ENCODE measurements at places on chromosomes 7 and 10. TPM values are rescaled to one million over a fixed set of nuclear protein-coding genes. Genes with fewer than 3 reads are reported as not detected.

- no peaks in the 10 kb centered on the region for H3K27me3 ChIP-seq
- no peak for DNase-seq
- peaks cover 28% of the 10 kb centered on the region for H3K36me3 ChIP-seq
- H3K4me3 ChIP-seq, result no peak overlapping the region
- no peak overlapping the region for H3K27ac ChIP-seq
- no peaks in the 10 kb centered on the region for H3K4me1 ChIP-seq
Observed at GRCh38 chr7:99573257-99573656, 14.8 kb downstream of the ZNF655 start.

GRCh38 chr7:106612432-106612831 is 48.5 kb downstream of the CCDC71L start:
- no peak overlapping the region for H3K4me3 ChIP-seq
- no peaks in the 10 kb centered on the region for H3K27me3 ChIP-seq
- no peaks in the 10 kb centered on the region for H3K36me3 ChIP-seq
- no peaks in the 10 kb centered on the region for H3K4me1 ChIP-seq
- no peak for DNase-seq

GRCh38 chr10:21689881-21690280 is 155.8 kb downstream of the MLLT10 start:
- H3K27ac ChIP-seq, result no peak overlapping the region

- peak; percentile 47 for DNase-seq
- no peaks in the 10 kb centered on the region for H3K4me1 ChIP-seq
- H3K36me3 ChIP-seq, result no peaks in the 10 kb centered on the region
Observed at GRCh38 chr7:38630720-38631673, at the start of gene AMPH. Gene AMPH (minus strand): TSS chr7:38631373. CDS start chr7:38631351, 22 bp downstream.

GRCh38 chr10:85621562-85621961 is 745.0 kb downstream of the GRID1 start:
- H3K36me3 ChIP-seq, result no peaks in the 10 kb centered on the region
- H3K4me3 ChIP-seq, result no peak overlapping the region
- H3K27me3 ChIP-seq, result no peaks in the 10 kb centered on the region
- H3K4me1 ChIP-seq, result no peaks in the 10 kb centered on the region
- no peak for DNase-seq

- H3K27me3 ChIP-seq, result no peaks in the 10 kb centered on the region
- H3K4me3 ChIP-seq, result no peak overlapping the region
- no peak overlapping the region for H3K27ac ChIP-seq
- DNase-seq, result no peak
Observed at GRCh38 chr7:134669845-134670373, 23.3 kb downstream of the BPGM start.

DNA sequence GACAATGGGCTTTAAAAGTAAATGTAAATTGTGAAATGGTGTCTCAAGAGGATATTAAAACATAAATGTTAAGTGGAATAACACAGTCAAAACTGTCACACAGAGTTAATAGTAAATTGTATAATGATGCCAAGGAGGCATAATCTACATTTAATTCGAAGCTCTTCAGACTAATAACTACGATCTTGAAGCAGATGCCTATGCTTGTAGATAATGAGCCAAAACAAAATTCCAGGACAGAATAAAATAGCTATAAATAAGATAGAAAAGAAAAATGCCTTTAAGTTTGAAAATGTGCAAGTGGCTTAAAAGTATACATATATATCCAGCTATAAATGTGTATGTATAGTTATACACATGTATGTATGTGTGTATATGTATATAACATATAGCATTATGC is 17.5 kb downstream of the TWIST1 start:
- H3K4me3 ChIP-seq, result no peak overlapping the region
- H3K27ac ChIP-seq, result no peak overlapping the region
- DNase-seq, result no peak
- no peaks in the 10 kb centered on the region for H3K4me1 ChIP-seq
- no peaks in the 10 kb centered on the region for H3K27me3 ChIP-seq

DNA sequence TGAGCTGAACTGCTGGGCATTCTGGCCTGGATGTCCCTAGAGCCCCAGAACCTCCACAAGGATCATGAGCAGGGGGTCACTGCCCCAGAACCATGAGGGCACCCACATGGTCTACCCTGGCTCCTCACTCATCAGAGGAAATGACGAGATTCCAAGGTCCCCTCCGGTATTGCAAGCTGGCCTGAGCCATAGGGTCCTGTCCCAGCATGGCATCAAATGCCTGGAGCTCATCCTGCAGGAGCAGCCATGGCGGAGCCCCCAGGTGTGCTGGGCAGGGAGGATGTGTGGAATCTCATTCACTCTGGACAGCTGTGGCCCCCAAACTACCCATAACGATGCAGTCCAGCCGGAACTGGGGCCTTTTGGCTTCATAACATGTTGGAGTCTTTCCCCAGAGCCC is 66.6 kb upstream of the ANTXRL start:
- no peak overlapping the region for H3K27ac ChIP-seq
- H3K36me3 ChIP-seq, result no peaks in the 10 kb centered on the region
- no peaks in the 10 kb centered on the region for H3K4me1 ChIP-seq
- H3K4me3 ChIP-seq, result no peak overlapping the region
- no peaks in the 10 kb centered on the region for H3K27me3 ChIP-seq

GRCh38 chr7:142385491-142386340 is 127.9 kb upstream of the PRSS58 start:
- H3K4me3 ChIP-seq, result no peak overlapping the region
- H3K4me1 ChIP-seq, result no peaks in the 10 kb centered on the region
- H3K27me3 ChIP-seq, result no peaks in the 10 kb centered on the region
- H3K36me3 ChIP-seq, result no peaks in the 10 kb centered on the region
- no peak for DNase-seq

GRCh38 chr7:77979219-77979618 is 180.6 kb downstream of the PHTF2 start:
- H3K27me3 ChIP-seq, result no peaks in the 10 kb centered on the region
- H3K36me3 ChIP-seq, result no peaks in the 10 kb centered on the region
- no peak overlapping the region for H3K27ac ChIP-seq
- no peaks in the 10 kb centered on the region for H3K4me1 ChIP-seq
- no peak overlapping the region for H3K4me3 ChIP-seq
- DNase-seq, result no peak

- H3K36me3 ChIP-seq, result no peaks in the 10 kb centered on the region
- DNase-seq, result no peak
- no peak overlapping the region for H3K4me3 ChIP-seq
- no peak overlapping the region for H3K27ac ChIP-seq
Observed at GRCh38 chr10:66931340-66931948, 5.6 kb downstream of the LRRTM3 start.

DNA sequence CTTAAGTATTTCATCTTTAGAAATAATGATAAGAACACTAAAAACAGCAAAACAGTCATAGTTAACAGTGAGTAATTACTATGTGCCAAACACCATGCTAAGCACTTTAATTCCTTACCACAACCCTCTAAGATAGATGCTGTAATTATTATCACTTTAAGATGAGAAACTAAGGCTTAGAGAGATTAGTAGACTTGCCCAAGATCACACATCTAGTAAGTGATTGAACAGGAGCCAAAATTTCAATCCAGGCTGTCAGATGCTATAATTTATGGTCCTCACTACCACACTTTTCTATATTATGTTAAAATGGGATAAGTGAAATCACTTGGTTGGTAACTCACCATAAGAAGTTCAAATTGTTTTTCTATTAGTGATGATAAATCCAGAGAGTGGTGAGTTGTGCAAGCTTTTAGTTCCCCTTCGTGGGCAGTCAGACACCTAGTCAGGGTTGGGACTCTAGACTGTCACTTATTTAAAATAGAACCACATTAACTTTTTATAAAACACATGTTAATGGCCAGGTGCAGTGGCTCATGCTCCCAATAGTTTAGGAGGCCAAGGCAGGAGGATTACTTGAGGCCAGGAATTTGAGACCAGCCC is 85.9 kb upstream of the GATA3 start:
- no peaks in the 10 kb centered on the region for H3K27me3 ChIP-seq
- no peak for DNase-seq
- no peak overlapping the region for H3K4me3 ChIP-seq
- no peak overlapping the region for H3K27ac ChIP-seq
- no peaks in the 10 kb centered on the region for H3K36me3 ChIP-seq

DNA sequence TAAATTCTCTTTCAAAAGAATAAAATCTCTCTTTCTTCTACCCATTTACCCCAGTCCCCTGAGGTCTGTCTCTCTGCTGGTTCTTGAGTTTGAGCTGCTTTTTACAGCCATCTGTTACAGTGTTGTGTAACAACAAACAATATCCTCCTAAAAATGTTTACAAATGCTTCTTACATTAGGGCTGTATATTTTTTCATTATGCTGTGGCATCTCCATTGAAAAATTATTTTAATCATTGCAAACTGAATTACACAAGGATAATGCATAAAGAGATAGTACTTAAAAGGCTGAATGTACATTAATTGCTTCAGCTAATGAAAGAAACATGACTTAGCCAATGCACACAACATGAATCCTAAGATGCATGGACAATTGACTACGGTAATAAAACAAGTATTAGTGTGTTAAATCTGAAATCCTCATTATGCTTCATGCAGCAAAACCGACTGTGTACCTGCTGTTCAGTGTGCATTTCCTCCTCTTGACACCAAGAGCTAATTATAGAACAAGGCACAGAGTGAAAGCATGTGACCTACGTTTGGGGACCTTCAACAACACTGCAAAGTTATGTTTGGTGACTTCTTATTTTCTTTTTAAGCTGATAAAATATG is 181.7 kb upstream of the RHOBTB1 start:
- H3K4me1 ChIP-seq, result no peaks in the 10 kb centered on the region
- no peak overlapping the region for H3K4me3 ChIP-seq
- H3K27me3 ChIP-seq, result no peaks in the 10 kb centered on the region
- no peak for DNase-seq

GRCh38 chr10:43978091-43978490 is 329.4 kb upstream of the ZNF32 start:
- no peak for DNase-seq
- no peak overlapping the region for H3K4me3 ChIP-seq
- H3K27me3 ChIP-seq, result no peaks in the 10 kb centered on the region
- no peak overlapping the region for H3K27ac ChIP-seq
- no peaks in the 10 kb centered on the region for H3K36me3 ChIP-seq
- no peaks in the 10 kb centered on the region for H3K4me1 ChIP-seq

DNA sequence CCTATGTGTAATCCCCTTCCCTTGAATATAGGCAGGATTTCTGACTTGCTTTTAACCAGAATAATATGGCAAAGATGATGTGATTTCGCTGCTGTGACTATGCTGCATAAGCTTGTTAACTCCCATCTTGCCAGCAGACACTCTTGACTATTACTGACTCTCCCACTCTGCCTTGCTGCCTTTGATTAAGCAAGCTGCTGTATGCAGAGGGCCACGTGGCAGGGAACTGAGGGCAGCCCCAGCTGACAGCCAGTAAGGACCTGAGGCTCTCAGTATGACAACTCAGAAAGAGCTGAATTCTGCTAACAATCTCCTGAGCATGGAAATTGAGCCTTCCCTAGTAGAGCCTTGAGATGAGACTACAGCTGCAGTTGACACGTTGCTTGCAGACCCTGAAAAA is 279.4 kb upstream of the CACNA2D1 start:
- no peaks in the 10 kb centered on the region for H3K4me1 ChIP-seq
- H3K27me3 ChIP-seq, result no peaks in the 10 kb centered on the region
- DNase-seq, result no peak
- H3K4me3 ChIP-seq, result no peak overlapping the region
- no peaks in the 10 kb centered on the region for H3K36me3 ChIP-seq

DNA sequence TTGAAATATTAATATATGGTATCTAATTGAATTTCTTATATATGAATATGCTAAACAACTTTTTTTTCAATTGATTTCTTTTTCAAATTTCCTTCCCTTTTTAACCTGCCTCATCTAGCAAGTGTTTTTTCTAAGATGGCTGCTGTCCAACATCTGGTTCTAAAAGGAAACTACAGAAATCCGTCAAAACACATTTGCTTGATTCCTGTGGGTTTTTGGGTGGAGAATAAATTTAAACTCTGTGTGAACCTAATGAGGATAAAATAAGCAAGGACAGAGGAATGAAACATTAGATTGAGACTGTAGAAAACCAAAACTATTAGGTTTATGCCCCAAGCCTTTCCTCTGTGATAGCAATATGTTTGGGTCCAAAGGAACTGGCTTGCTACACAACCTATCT is 75.5 kb upstream of the STARD3NL start:
- no peak overlapping the region for H3K4me3 ChIP-seq
- H3K27ac ChIP-seq, result no peak overlapping the region
- H3K27me3 ChIP-seq, result no peaks in the 10 kb centered on the region
- H3K36me3 ChIP-seq, result no peaks in the 10 kb centered on the region

- no peaks in the 10 kb centered on the region for H3K4me1 ChIP-seq
- H3K27ac ChIP-seq, result no peak overlapping the region
- no peaks in the 10 kb centered on the region for H3K36me3 ChIP-seq
- DNase-seq, result no peak
- no peak overlapping the region for H3K4me3 ChIP-seq
Observed at GRCh38 chr10:104406715-104407650, 53.4 kb downstream of the CFAP58 start.

DNA sequence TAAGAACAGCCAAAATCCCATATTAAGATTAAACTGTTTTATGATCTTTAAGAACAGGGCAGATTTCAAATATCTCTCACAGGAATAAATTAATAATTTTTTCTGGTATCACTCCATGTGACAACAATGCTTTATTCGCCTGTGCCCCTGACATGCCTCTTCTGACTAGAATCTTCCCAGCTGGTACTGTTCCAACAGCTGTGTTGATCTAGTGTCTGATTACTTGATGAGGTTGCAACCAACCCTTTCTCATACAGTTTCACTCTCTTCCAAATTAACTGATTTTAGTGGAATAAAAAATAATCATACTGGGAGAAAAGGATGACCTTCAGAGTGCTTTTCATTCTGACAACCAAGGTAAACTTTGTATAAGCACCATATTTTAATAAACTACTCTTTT is 151.9 kb downstream of the CHRM2 start:
- no peak overlapping the region for H3K4me3 ChIP-seq
- DNase-seq, result no peak
- no peaks in the 10 kb centered on the region for H3K4me1 ChIP-seq
- H3K27me3 ChIP-seq, result no peaks in the 10 kb centered on the region
- H3K27ac ChIP-seq, result no peak overlapping the region
- no peaks in the 10 kb centered on the region for H3K36me3 ChIP-seq

- DNase-seq, result no peak
- H3K27ac ChIP-seq, result no peak overlapping the region
- H3K36me3 ChIP-seq, result no peaks in the 10 kb centered on the region
- H3K4me1 ChIP-seq, result no peaks in the 10 kb centered on the region
- H3K27me3 ChIP-seq, result no peaks in the 10 kb centered on the region
Observed at GRCh38 chr10:121183236-121183635, 332.1 kb downstream of the WDR11 start.

The CALML3 gene
- total RNA-seq, result 0.22 TPM

The CDH23 gene
- total RNA-seq, result 3.3 TPM

The AP1S1 gene
- 24.8 TPM for total RNA-seq

The CALN1 gene
- 0.98 TPM for total RNA-seq

The GLI3 gene
- 0.12 TPM for total RNA-seq

The DRGX gene
- not detected for total RNA-seq

The KIAA1549 gene
- total RNA-seq, result 0.59 TPM

The PTPRN2 gene
- total RNA-seq, result 0.15 TPM

The HKDC1 gene
- total RNA-seq, result 36.0 TPM

The KCNH2 gene
- total RNA-seq, result 0.69 TPM

The CCDC126 gene
- 6.1 TPM for total RNA-seq

All from right lobe of liver (tissue), 6 donors.